Fibroblast of skin of right biceps (primary cell): ENCODE measurements at places on chromosomes 13 and 19.

DNA sequence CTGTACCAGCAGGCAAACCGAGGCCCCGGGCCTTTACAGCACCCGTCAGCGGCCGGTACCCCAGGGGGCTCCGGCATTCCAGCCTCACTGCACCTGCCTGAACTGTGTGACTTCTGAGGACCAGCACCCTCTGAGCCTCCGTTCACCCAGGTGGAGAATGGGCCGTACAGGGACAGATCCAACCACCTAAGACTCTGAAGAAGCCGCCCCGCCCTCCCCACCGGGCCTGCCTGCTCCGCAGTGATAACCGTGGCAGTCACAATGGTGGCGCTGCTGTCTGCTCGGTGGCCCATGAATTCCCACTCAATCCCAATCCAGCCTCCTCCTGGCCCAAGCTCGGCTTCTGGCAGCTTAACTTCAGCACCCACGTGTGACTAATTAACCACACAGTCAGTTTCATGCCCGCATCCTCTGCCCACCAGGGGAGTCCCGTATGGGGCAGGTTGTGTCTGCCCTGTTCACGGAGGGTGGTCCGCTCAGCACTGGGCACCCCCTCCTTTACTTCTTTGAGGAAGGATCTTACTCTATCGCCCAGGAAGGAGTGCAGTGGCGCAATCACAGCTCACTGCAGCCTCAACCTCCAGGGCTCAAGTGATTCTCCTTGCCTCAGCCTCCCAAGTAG lies 3.4 kb downstream of the TCF3 start:
- no peak for DNase-seq

DNA sequence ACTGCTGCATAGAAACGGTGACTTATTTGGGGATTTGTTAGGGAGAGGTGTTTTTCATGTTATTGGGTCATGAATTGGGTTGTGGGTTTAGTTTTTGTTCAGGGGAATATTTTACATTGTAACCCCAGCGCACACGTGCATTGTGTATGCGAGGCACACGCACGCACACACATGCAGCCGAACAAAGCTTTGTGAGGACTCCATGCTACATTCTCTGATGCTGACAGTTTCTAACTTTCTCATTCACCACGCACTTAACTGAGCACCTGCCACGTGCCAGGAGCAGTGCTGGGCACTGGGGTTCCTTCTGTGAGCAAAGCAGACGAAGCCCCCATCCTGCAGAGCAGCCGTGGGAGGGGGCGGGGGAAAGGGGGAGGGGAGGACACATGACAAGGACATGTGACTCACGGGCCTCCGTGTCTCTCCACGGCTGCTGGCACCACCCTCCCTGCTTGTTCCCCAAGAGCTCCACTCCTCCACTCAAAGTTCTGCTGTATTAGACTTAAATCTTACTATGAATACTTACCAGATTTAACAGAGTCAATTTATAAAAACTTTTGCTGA lies 55.6 kb downstream of the SLC7A9 start:
- DNase-seq: no peak

DNA sequence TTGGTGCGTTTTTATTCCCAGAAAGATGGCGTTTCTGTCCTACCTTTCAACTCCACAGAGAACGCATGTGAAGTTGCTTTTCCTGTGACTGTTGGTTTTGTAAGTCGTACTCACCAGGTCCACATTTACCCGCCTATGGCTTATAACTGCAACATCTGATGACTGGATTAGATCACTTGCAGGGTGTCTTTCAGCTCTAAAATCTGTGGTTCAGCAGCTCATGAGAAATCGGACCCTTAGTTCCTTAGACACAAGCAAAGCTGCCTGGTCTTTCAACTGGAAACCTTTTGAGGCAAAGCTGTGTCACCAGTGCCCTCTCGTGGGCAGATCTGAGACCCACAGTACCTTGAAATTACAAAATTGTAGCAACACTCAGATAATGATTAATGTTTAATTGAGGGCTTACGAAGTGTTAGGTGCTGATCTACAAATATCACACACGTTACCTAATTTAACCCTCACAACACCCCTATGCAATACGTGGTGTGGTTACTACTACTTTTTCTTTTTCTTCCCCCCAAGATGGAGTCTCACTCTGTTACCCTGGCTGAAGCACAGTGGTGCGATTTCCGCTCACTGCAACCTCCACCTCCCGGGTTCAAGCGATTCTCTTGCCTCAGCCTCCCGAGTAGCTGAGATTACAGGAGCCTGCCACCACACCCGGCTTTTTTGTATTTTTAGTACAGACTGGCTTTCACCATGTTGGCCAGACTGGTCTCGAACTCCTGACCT lies 65.4 kb downstream of the RUBCNL start:
- peak; percentile 67 for DNase-seq

GRCh38 chr13:79477968-79478367 lies 3.0 kb upstream of the NDFIP2 start:
- DNase-seq: no peak

DNA sequence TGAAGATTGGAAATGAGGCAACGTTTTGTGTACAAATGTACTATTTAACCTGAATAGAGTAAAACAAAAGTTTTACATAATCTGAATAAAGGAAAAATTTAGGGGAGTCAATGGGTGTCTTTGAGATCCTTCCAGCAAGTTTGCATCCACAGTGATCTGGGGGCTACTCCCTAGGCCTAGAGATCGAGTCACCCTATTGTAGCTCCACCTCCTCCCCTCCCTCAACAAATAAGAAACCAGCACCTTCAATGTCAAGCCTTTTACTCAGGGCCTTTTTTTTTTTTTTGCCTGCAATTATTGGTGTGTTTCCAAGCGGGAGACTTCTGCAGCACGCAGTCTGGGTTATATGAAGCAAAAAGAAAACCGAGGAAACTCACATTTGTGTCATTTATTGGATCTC lies 16.3 kb upstream of the RAP2A start:
- DNase-seq: no peak
